Dermis blood vessel endothelial cell (primary cell): ENCODE measurements at places on chromosomes 4 and X.
A peak's percentile ranks its signal among the peaks of the same experiment; 100 is the strongest.

GRCh38 chr4:173528378-173529321, 1.4 kb downstream of the HAND2 start:
- DNase-seq = no peak

- no peak for DNase-seq
These were observed 64.0 kb downstream of the CCNG2 start for GRCh38 chr4:77220828-77221613.

DNA sequence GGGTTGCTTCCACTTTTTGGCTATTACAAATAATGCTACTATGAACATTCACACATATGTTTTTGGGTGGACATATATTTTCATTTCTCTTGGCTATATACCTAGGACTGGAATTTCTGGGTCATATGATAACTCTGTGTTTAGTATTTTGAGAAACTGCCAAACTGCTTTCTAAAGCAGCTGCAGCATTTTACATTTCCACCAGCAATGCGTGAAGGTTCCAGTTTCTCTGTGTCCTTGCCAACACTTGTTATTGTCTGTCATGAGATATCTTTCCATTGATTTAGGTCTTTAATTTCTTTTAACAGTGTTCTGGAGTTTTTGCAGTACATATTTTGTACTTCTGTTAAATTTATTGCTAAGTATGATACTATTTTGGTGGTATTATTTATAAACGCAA, 48.3 kb downstream of the CLCN5 start:
- no peak for DNase-seq

DNA sequence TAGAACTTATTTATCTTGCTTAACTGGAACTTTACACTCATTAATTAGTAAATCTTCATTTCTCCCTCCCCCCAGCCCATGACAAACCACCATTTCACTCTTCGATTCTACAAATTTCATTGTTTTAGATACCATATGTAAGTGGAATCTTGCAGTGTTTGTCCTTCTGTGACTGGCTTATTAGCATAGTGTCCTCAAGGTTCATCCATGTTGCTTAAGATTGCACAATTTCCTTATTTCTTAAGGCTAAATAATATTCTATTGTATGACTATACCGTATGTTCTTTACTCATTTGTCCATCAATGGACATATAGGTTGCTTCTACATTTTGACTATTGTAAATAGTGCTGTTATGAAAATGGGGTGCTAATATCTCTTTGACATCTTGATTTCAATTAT, 24.5 kb upstream of the RNF212 start:
- no peak for DNase-seq

DNA sequence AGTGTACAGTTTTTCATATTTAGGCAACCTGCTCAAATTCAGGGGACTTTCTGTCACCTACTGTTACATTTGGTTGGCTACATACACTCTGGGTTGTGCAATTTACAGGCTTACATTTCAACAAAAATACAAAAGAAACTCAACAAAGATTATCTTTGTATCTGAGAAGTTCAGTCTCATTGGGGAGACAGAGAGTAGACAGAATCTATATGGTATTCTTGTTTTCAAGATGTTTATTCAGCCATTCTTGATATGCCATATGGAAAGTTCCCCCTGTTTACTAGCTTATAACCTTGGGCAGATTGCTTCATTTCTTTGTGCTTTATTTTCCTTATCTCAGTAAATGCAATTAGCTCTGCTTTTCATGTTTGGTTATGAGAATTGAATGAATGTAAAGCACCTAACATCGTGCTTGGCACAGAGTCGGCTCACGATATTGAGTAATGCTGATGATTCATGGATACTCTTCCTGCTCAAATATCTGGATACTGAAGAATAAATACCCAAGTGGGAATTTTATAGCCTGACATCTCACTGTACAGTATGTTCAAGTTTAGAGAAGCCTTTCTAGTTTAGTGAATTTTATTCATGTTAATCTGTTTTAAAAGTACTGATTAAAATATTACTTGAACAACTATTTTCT, 96.5 kb upstream of the PACRGL start:
- DNase-seq = peak; percentile 57
